ENCODE measurements at places on chromosomes 1 and 21.

GRCh38 chr1:61392409-61393242 is 310.3 kb downstream of the NFIA start:
- DNase-seq: no peak

DNA sequence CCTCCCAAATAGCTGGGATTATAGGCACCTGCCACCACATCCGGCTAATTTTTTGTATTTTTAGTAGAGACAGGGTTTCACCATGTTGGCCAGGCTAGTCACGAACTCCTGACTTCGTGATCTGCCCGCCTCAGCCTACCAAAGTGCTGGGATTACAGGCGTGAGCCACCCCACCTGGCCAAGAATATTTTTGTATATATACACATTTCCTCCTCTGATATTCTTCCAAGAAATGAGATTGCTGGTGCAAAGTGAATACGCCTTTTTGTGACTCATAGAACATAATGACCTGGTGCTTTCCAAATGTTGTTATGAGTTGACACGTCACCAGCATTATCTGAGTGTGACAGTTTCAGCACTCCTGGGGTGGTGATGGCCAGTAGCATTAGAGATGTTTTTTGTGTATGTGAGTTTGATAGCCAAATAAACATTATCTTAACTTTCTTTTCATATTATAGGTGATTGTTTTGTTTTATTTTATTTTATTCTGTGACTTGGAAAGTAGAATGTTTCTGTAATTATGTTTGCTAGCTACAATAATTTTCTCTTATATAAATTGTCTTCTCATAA is 54.9 kb downstream of the KCNK1 start:
- peak; percentile 98 for DNase-seq

DNA sequence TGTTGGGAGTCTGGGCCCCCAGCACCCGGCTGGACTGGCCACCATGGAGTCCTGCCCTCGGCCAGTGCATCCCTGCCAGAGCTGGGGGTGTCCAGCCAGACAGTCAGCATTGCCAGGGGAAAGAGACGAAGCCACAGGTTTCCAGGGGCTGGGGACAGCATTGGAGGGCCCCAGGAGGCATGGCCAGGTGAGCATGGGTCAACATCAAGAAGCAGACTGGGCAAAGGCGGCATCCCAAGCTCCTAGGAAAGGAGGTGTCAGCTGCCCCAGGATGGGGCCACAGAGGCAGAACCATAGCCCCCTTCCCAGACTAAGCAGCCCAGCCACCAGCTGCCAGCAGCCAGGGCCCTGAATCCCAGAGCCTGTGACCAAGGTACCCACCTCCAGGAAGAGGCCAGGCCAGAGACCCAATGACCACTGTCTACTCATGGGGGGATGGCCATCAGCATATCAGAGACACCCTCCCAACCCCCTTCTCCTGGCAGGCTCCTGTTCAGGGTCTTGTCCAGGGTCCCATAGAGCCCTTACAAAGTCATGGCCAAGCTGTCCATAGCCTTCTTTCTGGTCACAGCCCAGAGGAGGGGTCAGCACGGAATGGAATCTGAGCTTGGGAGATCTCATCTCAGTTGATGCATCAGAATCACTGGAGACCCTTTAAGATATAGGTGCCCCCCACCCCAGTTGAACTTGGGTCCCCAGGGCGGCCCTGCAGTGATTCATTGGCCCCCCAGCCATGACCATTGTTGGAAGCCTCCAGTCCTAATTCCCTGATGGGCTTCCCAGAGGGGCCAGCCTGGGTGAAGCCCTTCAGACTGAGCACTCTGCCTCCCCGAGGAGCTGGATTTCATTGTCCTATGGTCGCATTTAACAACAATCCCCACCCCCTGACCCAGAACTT is 32.5 kb downstream of the WNT3A start:
- no peak for DNase-seq

DNA sequence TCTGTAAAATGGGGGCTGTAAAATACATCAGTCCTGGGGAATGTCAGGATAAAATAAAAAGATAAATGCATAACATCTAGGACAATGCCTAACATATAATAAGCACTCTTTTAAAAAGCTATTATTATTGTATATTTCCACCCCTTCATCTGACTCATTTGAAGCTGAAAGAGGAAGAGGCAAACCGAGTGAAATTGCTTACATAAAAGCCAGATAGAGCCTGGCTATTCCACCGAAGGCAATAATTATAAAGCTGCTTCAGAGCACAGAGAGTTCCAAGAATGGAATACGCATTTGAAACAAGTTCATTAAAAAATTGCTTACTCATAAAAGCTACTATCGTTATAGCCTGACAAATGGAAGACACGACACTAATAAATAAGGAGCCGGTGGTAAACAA is 186.1 kb upstream of the CAMK1G start:
- no peak for DNase-seq

DNA sequence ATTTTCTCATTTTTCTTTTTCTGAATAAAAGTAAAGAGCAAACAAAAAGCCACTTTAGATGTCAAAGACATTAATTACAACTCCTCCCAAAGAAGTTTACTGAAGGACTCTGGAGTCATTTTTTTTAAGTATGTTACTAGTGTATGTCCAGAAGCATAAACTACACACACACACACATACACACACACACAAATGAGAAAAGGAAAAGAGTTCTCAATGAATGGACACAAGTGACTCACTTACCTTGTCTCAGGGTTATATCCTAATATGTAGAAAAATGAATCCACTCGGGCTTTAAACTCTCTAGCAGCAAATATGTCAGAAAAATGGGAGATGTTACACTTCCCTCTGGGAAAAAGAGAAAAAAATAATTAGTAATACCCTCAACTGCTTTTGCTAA is 223.1 kb downstream of the SLC45A1 start:
- no peak for DNase-seq

- DNase-seq: no peak
Measured at GRCh38 chr1:39051956-39052355, 25.8 kb downstream of the NDUFS5 start.

GRCh38 chr1:168520832-168521231 is 23.0 kb downstream of the XCL2 start:
- DNase-seq: no peak

- DNase-seq: no peak
Measured at GRCh38 chr1:178010674-178011464, 41.0 kb upstream of the SEC16B start.

- no peak for DNase-seq
Measured at GRCh38 chr1:173917635-173918493, 737 bp upstream of the SERPINC1 start.

DNA sequence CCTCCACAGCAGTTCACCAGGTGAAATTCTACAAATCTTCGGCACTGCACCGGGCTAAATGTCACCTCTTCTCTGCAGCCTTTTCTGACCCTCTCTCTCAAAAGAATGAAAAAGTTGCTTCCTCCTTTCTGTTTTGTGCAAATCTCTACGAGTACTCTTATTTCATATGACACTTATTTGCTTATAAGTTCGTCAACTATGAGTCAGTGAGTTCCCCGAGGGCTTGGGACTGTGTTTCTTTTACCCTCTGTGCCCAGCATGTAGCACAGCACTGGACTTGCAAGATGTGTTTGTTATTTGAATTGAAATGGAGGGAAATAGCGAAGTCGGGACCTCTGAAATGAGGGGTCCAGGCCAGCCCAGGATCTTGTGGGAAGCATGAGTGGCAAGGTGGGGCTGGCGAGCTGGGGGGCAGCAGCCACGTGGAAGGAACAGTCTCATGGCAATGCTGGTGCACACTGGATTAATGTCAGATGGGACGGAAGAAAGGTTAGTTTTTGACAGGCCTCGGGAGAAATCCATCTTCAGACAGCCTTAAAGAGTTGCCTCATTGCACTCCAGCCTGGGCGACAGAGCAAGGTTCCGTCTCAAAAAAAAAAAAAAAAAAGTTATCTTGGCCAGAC is 6.2 kb downstream of the SLC6A9 start:
- no peak for DNase-seq

DNA sequence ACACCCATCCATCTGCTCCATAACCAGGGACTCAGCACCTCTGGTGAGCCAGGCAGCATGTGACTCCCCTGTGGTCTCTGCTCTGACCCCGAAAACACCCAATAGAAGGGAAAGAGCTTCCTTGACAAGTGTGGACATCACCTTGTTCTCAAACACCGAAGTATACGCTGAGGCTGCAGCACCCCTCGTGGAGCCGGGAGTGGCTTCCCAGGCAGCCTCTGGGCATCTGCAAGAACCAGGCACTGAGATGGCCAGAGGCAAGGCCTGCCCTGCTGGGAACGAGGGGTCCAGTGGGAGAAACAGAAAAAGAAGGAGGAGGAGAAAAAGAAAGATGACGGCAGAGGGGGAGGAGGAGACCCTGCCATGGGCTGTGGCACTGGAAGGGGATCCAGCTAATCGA is 18.2 kb upstream of the AJAP1 start:
- no peak for DNase-seq

GRCh38 chr21:42507418-42507817 is 6.2 kb upstream of the SLC37A1 start:
- no peak for DNase-seq

DNA sequence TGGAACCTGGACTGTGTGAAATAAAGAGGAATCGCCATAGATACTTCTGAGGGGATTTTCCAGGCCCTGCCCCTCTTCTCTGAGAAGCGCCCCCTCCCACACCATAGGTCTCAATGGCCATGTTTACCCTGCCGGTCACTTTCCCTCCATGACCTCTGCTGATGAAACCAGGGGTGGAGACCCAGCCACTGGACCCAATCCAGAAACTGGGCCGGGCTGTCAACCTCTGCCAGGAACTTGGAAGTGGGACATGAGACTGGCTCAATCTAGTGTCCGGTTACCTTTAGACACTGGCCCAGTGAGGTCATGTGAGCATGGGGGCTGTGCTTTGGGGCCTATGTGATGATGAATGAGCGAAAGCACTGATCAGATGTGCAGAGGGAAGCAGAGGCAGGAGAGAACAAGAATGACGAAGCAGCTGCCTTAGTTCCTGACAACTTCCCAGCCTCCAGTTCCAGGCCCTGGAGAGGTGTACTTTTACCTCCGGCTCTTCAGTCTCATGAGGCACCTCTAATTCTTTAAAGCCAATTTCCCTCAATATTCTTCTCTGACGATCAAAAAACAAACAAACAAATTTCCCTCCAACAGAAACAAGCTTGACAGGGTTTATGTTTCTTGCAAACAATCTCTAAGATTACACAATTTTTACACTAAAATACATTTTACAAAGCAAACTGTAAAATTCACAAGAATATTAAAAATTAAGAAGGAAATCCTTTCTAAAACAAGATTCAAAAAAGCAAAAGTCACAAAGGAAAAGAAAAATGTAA is 4.9 kb downstream of the ASAP3 start:
- DNase-seq: peak; percentile 69

GRCh38 chr1:192252776-192253175 is 64.0 kb upstream of the RGS21 start:
- no peak for DNase-seq

DNA sequence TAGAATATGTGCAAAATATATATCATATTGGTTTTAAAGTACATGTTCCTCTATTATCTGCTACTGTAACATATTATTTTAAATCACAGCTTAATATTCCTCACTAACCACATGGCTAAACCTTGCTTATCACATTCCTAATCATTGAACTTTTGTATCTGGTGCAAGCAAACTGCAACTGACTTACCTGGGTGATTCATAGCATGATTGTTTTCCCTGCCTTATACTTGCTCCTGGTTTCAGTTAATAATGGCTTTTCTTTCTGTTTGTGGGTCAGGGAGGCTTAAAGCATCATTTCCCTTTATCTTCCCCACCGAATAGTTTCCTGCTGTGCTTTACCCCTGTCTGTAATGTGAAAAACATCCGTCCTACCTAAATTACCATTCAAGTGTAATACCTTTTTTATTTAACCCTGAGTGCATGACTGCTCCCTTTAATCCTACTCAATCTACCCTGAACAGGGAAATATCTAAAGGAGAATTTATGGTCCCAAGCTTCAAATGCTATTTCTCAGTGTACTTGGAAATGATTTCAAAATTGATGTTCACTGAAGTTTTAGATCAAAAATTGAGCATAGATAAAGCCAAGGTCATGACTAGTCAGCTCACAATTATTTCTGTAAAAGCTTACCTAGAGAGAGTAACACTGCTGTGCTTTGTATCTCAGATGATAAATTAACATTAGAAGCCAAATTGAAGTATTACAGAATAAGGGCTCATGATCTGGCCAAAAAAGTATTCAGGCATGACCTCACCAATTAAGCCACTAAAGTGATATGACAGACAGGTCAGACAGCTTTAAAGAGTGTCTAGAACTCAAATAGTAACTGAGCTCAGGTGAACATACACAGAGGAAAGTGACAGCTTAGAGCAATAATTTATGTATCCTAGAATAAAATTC is 507.1 kb downstream of the BRINP3 start:
- no peak for DNase-seq

DNA sequence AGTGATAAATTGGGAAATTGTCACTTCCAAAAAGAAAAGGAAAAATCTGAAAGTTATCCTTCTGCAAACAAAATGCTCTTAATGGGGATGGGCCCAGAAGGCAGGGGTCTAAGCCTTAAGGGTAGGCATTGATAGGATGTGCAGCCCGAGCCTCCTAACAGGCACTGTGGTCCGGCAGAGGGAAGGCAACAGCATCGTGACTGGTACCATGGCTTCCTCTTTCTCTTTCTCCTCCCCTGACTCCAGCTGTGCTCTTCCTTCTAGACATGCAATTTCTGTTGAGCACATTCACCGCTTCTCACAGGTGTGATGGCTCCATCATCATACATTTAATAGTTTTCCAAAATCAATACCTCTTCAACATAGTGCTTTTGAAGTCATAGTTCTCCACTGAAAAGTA is 91.5 kb downstream of the SELENOF start:
- no peak for DNase-seq
